ENCODE measurements at places on chromosomes 3 and 15. TPM values are rescaled to one million over a fixed set of nuclear protein-coding genes. Genes with fewer than 3 reads are reported as not detected.

CDCP1 gene
- total RNA-seq, result 3.0 TPM

MOBP gene
- total RNA-seq, result 0.20 TPM

CEP19 gene
- 1.2 TPM for total RNA-seq

FES gene
- total RNA-seq, result 37.2 TPM

TMED3 gene
- 33.7 TPM for total RNA-seq

FGF7 gene
- 37.6 TPM for total RNA-seq

COL6A6 gene
- 0.20 TPM for total RNA-seq

GOLGA8R gene
- 6.0 TPM for total RNA-seq

FSIP1 gene
- 0.98 TPM for total RNA-seq

PPIP5K1 gene
- total RNA-seq, result 32.2 TPM

ECE2 gene
- total RNA-seq, result not detected

CCR2 gene
- total RNA-seq, result 0.42 TPM

ASB14 gene
- total RNA-seq, result not detected

EXD1 gene
- total RNA-seq, result not detected

CCR3 gene
- total RNA-seq, result not detected

CIDEC gene
- total RNA-seq, result not detected

CRYGS gene
- 1.8 TPM for total RNA-seq

SACM1L gene
- total RNA-seq, result 30.2 TPM

CD200R1 gene
- total RNA-seq, result 0.24 TPM

DUOXA2 gene
- not detected for total RNA-seq

MEX3B gene
- 8.1 TPM for total RNA-seq

NGRN gene
- total RNA-seq, result 111 TPM

ALPK3 gene
- total RNA-seq, result 0.92 TPM

ADIPOQ gene
- not detected for total RNA-seq

CDHR4 gene
- 37.7 TPM for total RNA-seq

C3orf52 gene
- 0.48 TPM for total RNA-seq

CACNA2D2 gene
- 4.5 TPM for total RNA-seq

ADCY5 gene
- 20.3 TPM for total RNA-seq

MAGI1 gene
- total RNA-seq, result 12.1 TPM

SIDT1 gene
- 2.2 TPM for total RNA-seq

PIGZ gene
- 1.4 TPM for total RNA-seq

SERINC4 gene
- total RNA-seq, result 0.13 TPM

CNTN3 gene
- 3.3 TPM for total RNA-seq

ALDH1A3 gene
- 9.6 TPM for total RNA-seq

CMTM8 gene
- total RNA-seq, result 0.53 TPM

CD47 gene
- total RNA-seq, result 55.8 TPM

TMC3 gene
- not detected for total RNA-seq

SNX4 gene
- 30.6 TPM for total RNA-seq

TLR9 gene
- total RNA-seq, result not detected

SLC6A1 gene
- total RNA-seq, result 0.23 TPM

TMCO5A gene
- total RNA-seq, result not detected

C3orf22 gene
- total RNA-seq, result not detected
